ENCODE measurements at places on chromosomes 7 and 10.

DNA sequence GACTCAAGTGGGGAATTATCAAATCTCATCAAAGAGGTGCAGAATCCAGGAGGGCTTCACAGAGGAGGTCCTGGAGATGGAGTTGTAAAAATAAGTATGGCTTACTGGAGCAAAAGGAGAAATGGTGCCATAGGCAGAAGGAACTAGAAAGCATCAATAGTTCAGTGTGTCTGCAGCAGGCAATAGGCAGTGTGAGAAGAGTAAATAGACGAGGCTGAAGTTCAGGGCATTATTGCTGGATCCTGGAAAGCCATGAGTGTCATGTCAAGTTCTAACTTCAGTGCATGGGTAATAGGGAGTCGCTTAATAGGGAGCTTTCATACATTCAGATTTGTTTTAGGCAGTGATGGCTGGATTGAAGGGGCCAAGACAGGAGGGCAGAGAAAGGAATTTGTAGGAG lies 39.3 kb downstream of the CYP26A1 start:
- DNase-seq, result no peak

DNA sequence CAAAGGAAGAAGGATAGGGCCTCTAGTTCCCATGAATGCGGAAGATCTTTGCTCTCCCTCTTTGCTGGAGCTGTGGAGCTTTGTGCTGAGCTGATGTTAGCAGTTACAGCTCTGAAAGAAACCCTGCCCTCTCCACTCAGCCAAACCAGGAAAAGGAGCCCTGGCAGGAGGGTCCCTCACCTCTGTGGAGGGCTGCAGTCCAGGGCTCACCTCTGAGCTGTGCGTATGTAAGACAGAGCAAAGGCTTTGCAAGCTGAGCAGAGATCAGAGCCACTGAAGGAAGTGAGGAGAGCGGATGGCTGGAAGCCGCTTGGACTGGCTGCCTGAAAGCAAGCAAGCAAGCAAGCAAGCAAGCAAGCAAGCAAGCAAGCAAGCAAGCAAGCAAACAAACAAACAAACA lies 84.7 kb downstream of the RAMP3 start:
- DNase-seq, result no peak

DNA sequence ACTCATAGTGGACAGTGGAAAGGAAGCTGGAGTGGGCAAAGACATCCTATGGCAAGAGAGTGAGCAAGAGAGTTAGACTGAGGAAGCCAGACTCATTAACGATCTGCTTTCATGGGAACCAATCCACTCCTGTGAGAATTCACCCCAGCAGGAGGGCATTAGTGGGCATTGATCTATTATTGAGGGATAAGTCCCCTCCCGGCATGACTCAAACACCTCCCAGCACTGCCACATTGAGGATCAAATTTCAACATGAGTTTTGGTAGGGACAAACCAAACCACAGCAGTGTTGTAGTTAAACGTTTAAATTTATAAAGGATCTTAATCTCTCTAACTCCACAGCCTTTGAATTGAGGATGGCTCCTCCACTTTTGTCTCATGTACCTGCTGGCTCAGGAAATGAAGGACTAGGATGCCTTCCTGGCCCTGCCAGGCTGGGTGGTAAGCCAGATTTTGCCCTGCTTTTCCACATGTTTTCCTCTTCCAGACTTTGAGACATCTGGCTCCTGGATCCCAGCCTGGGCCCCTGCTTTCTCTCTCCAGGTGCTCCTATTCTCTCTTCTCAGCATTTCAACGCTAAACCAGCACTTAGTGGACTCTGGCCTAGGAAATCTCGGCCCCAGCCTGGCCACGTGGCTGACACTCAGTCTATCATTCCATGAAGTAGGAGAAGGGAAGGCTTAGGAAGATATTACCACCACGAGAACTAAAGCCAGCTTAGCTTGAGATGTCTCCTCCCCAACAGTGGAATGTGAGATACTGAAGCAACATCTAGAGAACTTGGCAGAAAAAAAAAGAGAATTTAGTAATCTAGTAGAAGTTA lies 96.5 kb upstream of the PIP4K2A start:
- DNase-seq, result no peak

DNA sequence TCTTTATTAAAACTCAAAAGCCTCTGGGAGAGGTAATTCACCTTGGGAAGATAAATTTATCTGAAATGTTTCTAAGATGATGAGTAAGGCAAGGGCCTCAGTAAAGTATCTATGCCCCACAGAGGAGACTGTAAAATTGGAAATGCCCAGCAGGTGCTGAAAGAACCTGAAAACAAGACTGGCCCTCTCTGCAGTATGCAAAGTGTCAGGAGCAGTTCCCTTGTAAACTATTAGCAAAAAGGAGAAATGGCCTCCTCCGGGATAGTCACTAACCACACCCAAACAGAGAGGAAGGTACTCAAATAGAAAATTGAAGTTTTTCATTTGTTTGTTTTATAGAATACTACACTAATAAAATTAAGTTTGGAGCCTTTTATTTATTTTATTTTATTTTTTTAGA lies 81.2 kb downstream of the FZD1 start:
- no peak for DNase-seq

DNA sequence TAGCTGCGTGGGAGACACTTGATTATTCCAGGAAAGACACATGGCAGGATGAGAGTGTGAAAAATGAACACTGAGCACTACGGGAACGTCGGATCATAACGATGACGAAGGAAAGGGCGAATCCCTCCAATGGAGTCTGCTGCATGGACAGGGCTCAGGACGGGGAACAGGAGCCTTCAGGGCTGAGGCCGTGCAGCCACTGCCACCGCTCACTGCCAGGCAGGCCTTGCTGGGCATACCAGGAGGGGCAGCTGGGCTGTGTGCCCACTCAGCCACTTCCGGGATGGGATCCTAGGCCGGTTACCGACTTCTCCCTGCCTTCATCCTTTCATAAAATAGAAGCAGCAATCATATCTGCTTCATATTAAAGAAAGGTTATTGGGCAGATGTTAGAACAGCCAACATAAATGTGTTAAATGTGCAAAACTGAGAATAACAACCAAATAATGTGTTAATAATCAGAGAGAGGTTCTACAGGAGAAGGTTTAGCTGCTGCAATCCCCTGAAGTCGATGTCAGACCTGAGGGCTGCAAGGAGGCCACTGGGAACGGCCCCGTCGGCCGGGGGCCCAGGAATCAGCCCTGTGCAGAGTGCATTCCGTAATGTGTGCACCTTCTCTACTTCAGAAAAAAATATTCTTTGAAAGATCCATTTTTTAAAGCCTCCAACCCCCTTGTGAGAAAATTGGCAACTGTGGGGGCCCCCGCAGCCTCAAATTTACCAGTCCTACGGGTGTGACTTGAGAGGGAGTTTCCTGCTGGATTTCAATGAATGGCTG lies 63.6 kb downstream of the ADARB2 start:
- no peak for DNase-seq

- no peak for DNase-seq
Observed at GRCh38 chr10:28738200-28738599, 60.9 kb downstream of the BAMBI start.

- no peak for DNase-seq
Observed at GRCh38 chr10:72567421-72567820, 58.5 kb downstream of the MICU1 start.

GRCh38 chr7:25537662-25538375 lies 309.5 kb upstream of the NPVF start:
- no peak for DNase-seq

DNA sequence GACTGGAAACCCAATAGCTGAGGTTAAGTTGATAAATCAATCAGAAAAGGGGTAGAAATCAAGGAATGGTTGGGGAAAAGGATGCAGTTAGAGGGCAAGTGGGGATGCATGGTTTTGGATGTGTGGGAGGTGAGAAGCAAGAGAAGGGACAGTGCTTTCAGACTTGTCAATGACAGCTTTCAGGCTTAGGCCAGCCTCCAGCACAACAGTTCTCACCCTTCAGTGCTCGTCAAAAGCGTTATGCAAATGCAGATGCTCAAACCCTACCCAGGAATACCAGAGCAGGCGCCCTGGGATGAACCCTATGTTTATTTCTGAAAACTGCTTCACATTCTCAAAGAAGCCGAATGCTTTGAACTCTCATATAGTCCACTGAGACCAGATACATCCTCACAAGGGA lies 74.0 kb downstream of the AOAH start:
- DNase-seq, result no peak

GRCh38 chr7:11420049-11420448 lies 411.9 kb downstream of the THSD7A start:
- no peak for DNase-seq

DNA sequence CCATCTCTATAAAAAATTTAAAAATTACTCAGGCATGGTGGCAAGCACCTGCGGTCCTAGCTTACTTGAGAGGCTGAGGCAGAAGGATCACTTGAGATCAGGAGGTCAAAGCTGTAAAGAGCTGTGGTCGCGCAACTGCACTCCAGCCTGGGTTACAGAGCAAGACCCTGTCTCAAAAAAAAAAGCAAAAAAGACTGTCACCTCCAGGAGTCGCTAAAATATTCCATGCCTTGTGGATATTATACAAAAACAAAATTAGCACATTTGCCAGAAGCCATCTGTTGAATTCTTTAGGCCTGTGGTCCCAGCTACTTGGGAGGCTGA lies 87.0 kb upstream of the SDK1 start:
- no peak for DNase-seq

DNA sequence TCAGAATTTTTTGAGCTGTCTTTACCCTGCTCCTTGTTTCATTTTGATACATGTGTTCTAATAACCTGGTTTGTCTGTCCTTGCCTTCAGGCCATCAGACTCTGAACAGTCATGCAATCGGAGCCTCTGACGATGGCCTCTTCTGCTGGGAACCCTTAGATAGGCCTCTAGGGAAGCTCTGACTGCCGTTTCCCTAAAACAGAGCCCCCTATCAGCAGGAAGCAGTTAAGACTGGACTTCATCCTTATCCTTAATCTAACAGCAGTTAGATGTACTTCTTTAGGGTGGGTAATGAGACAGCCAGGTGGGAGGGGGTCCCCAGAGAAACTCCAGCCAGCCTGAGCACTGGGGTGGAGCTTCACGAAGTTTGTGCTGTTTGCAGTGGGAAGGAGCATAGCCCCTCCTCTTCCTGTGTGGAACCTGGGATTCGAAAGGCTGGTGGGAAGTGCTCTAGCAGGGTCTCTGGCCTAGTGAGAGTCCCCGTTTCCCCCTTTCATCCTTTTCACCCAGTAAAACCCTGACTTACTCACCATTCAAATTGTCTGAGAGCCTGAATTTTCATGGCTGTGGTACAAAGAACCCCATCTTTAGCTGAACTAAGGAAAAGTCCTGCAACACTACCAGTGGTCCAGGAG lies 28.4 kb upstream of the SORCS3 start:
- DNase-seq, result no peak

GRCh38 chr10:11255796-11256444 lies 238.2 kb downstream of the CELF2 start:
- no peak for DNase-seq

GRCh38 chr10:1687190-1687589 lies 50.1 kb downstream of the ADARB2 start:
- no peak for DNase-seq

DNA sequence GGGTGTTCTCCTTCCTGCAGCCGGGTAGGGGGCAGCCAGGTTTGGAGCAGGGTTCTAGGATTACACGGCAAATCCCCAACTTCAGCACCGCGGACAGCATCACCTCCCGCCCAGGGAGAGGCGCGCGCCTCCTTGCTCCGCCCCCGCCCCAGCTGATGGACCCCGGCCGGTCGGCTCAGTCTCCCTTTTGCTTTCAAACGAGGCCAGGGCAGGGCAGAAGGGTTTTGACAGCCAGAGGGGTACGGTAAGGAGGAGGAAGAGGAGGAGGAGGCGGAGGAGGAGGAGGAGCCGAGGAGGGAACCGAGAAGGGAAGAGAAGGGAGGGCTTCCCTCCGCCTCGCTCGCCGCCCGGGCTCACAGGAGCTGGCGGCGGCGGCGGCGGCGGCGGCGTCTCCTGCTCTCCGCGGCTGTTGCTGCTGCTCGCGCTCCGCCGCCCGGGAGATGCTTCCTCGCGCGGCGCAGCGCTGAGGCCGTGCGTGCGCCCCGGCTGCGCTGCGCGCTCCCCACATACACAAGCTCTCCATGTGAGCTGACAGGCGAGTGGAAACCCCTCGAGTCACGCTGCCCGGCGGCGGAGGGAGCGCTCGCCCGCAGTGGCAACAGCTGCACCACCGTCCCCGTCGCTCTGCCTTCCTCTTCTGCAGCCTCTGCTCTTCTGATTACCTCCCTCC lies 615 bp upstream of the CNTNAP2 start:
- no peak for DNase-seq
